ENCODE measurements at places on chromosomes 2 and 18. TPM values are rescaled to one million over a fixed set of nuclear protein-coding genes. Genes with fewer than 3 reads are reported as not detected.

Gene ABHD1
- not detected for total RNA-seq

Gene NAT8
- total RNA-seq: not detected

- DNase-seq: peak; percentile 23
These were observed 667.6 kb downstream of the STK39 start for GRCh38 chr2:167579826-167580225.

DNA sequence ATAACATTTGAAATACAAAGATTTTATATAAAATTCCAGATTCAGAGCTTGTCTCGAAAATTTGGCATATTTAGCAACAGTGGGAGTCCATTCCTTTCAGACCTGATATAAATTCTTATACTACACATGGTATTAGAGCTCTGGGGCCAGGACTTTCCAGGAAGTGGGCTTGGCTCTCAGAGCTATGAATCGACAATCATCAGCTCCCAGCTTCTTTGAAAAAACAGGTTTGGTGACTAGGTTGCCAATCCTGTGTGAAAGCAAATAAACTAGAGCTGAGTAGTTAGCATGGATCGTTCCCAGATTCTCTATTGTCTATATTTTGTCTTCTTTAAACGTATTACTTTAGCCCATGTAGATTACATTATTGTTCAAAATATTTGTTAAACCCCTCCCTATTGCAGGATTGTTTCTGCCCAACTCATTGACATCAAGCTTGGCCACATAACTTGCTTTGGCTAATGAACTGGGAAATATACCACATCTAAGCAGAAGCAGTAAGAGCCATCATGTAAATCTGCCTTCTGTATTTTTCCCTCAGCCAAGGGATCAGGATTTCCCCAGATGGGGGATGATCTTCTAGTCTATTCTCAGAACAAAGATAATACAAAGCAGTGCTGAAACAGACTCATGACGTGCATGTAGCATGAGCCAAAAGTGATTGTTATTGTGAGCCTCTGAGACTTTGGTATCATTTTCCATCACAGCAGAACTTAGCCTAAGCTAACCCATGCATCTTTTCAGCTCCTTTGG lies 105.4 kb downstream of the KCNH7 start:
- DNase-seq: peak; percentile 21

GRCh38 chr2:158539176-158540005 lies 82.6 kb downstream of the PKP4 start:
- DNase-seq: peak; percentile 82

GRCh38 chr2:133802409-133803039 lies 234.3 kb upstream of the NCKAP5 start:
- DNase-seq: no peak

DNA sequence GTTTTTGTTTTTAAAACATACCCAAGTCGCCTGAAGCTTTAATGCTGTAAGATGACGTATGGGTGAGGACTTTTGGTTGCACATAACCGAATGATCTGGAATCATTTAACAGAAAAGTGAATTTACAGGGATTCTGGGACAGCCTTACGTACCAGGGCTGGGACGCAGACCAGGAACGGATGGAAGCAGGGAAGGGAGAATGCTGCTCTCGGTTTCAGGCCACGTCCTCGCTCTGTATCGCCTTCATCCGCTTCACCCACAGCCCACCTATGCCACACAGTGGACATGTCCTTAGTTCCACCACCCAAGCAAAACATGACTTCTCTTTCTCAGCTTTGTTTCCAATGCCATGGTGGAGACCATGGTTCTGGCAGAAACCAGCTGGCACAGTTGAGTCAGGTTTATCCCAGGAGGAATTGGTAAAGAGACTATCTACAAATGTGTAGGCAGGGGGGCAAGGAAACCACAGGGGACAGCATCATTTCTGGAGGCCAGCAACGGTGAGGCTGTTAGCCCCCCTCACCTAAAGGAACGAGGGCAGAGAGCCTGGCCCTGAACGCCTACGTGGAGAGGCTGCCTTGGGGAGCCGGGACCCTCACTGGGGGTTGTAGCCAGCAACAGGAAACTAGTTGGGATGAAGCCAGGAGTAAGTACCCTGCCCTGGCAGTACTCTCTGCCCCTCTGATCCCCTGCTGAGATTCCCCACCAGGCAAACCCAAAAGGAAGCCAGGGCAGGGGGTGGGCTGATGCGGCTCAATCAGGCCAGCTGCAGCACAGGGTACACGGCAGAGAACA lies 132.5 kb downstream of the NDUFA10 start:
- DNase-seq: no peak

Measured in astrocyte (in vitro differentiated cells and primary cell).